ENCODE measurements at places on chromosomes 1 and 21.

- no peak for DNase-seq
Observed at GRCh38 chr1:114632427-114632826, 37.4 kb downstream of the DENND2C start.

GRCh38 chr1:182069028-182069466 lies 7.5 kb upstream of the ZNF648 start:
- DNase-seq, result peak; percentile 84

DNA sequence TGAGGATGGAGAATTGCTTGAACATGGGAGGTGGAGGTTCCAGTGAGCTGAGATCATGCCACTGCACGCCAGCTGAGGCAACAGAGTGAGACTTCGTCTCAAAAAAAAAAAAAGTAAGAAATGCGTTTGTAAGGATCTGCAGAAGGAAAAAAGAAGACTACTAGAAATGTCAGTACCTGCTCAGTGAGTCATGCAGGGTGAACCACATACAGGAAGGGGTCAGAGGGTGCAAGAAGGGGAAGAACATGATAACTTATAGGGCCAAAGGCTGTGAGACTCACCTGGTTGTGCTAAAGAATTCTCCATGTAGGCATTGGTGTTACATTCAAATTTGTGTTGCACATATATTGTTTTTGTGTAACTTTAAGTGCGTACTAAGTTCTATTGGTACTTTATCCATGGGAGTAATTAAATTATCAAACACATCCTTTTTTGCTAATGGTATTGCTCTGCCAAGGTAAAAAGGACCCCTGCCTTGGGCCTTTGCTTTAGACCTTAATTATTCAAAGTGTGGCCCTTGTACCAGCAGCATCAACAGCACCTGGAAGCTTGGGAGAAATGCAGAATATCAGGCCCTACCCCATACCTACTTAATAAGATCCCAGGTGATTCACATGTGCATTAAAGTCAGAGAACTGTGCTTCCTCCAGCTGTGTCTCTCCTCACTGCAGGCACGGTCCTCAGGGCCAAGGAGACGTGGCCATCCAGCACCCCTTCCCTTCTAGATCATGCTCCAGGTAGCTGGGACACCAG lies 96.4 kb upstream of the PPP2R5A start:
- no peak for DNase-seq

DNA sequence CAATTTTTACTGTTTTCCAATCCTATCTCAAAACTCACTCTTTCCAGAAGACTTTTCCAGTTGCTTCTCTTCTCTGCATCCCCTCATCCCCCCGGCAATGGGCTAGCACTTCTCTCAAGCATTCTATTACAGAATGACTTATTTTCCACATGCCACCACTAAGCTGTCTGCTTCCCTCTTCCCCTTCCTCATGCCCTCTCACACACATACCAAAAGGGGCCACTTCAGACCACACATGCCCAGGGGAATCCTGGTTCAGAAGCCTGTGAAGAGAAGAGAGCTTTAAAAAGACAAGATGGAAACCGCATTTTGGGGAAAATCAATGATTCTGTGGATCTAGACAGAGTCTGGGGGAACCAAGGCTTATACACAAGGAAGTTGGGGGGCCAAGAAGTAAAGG lies 8.4 kb upstream of the LORICRIN start:
- no peak for DNase-seq

GRCh38 chr21:18430341-18430740 lies 26.8 kb upstream of the TMPRSS15 start:
- no peak for DNase-seq
